ENCODE measurements at places on chromosomes 2 and 18. TPM values are rescaled to one million over a fixed set of nuclear protein-coding genes. Genes with fewer than 3 reads are reported as not detected.

- DNase-seq, result peak; percentile 56
Observed at GRCh38 chr2:133504566-133505505, 63.4 kb downstream of the NCKAP5 start.

GRCh38 chr2:46798998-46799698 is 116.5 kb downstream of the MCFD2 start:
- peak; percentile 72 for DNase-seq

DNA sequence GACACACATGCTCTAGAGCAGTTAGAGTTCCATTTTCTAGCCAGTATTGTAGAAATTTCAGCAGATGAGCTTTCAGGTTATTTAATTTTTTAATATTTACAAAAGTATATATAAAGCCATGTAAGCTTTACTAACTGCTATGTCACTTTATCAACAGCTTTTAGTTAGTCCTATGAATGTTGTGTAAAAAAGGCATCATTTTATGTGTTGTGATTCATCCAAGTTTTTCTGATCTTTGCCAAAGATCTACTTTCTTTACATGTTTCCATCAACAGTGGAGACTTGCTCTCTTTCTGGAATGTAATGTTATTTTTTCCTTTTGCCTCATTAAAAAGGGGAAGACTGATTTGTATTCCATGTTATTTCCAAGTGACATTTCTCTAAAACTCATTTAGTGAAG is 125.2 kb upstream of the TFPI start:
- DNase-seq, result no peak

GRCh38 chr2:156339110-156339847 is 6.8 kb upstream of the NR4A2 start:
- DNase-seq, result no peak

DNA sequence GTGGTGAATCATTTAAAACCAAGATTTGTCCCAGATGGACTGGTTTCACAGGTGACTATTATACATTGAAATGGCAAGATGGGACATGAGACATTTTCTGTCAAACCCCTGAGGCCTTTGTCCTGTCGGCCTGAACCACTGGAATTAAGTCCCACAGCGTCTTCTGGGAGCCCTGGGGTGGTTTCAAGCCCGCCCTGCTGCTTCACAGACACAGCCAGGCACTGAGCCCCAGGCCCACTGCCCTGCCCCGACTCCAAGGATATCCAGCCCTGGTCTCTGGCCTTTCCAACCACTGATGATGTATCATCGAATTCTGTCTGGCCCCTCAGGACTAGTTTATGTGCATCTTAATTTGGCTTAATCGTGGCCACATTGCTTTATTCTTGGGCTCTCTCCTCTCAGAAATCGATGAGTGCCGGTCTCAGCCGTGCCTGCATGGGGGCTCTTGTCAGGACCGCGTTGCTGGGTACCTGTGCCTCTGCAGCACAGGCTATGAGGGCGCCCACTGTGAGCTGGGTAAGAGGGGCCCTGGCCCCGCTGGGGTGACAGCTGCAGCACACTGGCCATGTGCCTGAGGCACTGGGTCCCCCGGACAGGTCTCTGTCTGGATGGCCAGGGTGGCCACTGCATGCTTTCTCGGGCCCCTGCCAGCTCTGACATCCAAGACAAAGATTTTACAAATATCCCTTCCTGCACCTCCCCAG is 39.5 kb downstream of the MTERF4 start:
- no peak for DNase-seq

GRCh38 chr2:37203708-37204107 is 7.4 kb downstream of the CEBPZOS start:
- no peak for DNase-seq

- DNase-seq, result no peak
Observed at GRCh38 chr2:212042562-212042961, 496.0 kb downstream of the ERBB4 start.

DNA sequence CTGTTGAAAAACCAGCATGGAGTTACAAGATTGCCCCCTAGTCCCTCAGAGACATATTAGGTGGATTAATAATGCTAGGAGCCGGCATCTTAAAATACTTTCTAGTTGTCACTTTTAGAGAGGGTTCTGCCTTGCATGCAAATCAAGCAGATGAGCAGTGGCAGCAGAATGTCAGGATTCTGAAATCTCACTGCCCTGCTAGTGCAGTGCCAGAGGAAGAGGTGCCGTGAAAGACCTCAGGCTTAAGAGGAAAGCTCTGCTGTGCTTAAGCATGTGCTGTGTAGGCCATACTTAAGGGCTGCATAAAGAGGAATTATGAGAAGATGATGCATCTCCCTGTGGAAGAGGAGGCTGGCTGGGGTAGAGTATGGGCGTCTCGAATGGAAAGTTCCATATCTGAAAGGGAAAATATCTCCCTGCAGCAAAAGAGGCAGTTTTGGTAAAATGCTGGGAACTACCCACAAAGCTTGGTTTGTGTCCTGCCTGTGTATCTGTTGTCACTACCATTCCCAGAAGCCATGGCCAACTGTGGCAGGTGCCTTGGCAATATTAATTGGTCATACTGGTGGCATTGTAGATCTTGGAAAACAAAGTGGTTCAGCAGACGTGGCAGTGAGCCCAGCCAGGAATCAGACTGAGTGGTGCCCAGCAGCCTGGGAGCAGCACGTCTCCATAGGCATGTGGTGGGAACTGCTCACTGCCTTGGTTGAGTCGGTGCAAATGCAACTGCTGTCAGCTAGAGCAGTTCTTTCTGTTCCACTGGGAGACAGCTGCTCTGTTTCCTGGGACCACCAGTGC is 131.9 kb downstream of the EVA1A start:
- peak; percentile 42 for DNase-seq

- DNase-seq, result no peak
Observed at GRCh38 chr2:102809291-102810189, 47.7 kb downstream of the TMEM182 start.

DNA sequence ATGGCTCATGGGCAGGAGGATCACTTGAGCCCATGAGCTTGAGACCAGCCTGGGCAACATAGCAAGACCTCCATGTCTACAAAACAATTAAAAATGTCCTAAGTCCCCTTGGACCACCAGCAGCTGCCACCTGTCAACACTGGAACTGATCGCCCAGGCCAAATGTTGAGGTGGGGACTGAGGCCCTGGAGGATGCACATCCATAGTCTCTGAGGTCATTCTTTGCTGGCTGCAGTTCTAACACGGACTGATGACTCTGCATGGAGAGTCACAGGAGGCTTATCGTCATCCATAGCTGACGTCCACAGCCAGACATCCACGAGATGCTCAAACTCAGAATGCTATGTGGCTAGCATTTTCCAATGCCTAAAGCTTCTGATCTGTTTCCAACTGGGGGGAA is 151.3 kb downstream of the BCL2 start:
- DNase-seq, result no peak

UGT1A4 gene
- not detected for total RNA-seq

DNA sequence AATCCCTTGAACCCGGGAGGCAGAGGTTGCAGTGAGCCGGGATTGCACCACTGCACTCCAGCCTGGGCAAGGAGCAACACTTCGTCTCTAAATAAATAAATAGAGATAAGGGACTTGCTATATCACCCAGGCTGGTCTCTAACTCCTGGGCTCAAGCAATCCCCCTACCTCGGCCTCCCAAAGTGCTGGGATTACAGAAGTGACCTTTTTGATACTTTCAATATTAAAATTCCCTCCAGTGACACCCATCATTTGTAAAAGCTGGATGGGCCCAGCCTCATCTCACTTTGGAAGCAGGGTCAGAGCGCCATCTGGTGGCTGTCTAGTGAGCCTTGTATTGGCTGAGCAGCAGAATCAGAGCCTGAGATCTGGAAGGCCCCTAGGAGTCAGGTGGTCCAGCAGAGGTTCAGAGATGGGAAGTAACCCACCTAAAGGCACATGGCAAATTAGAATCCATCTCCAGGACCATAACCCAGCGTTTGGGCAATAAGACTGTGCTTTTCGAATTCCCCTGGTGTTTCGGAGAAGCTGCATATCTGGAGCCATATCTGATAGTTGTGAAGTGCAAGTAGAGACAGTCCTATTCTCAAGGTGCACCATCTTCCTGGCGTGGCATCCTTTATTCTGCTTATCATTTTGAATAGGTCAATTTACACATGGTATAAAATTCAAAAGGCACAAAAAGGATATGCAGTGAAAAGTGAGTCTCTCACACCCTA is 18.3 kb upstream of the SLC35F6 start:
- peak; percentile 59 for DNase-seq

CKAP2L gene
- total RNA-seq, result 19.9 TPM

GRCh38 chr2:57862153-57862552 is 184.5 kb upstream of the VRK2 start:
- DNase-seq, result no peak

SLC5A7 gene
- not detected for total RNA-seq

DNA sequence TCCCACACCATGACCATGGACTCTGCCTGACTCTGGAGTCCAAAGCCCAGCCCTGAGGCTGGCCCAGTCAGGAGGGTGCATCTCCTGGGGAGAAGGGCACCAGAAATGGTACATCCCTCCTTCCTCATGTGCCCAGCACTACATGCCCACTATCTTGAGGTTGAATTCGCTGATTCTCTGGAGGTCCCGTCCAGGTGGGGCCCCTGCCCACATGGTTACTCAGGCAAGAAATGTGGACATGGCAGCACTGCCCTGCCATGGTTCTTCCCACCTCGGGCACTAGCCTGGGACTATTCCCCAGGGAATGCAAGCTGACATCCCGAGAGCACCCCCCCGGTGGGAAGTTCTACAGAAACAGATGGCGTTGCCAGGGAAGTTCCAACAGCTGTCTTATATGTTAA is 15.3 kb upstream of the HES6 start:
- no peak for DNase-seq

HOXD12 gene
- not detected for total RNA-seq

GRCh38 chr2:68196120-68196716 is 38.5 kb downstream of the PNO1 start:
- DNase-seq, result peak; percentile 9

GRCh38 chr2:163264341-163264740 is 425.8 kb upstream of the KCNH7 start:
- DNase-seq, result peak; percentile 50

DNA sequence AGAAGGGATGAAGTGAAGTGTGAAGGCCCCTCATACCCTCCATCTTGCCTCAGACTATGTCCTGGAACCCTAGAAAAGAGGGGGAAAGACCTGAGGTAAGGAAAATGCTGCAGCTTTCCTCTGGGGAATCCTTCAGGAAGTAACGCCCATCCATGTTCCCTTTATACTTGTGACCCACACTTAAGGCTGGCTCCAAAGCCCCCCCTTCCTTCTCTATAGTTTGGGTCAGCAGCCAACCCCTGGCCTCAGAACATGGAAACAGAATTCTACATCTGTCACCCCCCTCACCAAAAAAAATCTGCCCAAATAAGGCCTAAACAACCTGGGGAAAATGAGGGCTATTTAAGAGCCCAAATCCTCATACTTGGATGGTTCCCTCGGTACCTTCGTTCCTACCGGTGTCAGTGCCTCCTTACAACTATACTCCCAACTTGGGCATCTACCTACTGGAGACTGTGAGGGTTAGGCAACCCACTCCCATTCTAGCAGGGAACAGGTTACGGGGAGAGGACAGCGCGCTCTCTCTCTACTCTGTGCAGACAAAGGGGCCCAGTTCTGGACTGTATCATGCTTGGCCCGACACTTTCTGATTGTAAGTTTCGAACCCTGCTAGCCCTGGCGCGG is 689 bp downstream of the OST4 start:
- DNase-seq, result no peak

NOL4 gene
- not detected for total RNA-seq

CENPO gene
- total RNA-seq, result 25.5 TPM

DNA sequence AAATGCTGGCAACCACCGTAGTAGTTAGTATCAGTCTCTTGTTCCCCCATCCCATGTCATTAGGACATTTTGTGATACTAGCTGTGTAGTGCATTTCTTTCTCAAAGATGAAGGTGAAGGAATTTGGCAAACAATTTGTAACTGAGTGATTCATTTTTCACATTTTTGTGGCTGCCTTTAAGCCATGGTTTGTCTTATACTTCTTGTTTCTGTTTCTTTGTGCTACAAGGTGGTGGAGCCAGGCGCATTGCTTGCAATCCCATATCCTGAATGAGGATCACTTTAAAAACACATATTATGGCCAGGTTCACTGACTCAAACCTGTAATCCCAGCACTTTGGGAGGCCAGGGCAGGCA is 40.6 kb downstream of the GPD2 start:
- DNase-seq, result peak; percentile 36

DNA sequence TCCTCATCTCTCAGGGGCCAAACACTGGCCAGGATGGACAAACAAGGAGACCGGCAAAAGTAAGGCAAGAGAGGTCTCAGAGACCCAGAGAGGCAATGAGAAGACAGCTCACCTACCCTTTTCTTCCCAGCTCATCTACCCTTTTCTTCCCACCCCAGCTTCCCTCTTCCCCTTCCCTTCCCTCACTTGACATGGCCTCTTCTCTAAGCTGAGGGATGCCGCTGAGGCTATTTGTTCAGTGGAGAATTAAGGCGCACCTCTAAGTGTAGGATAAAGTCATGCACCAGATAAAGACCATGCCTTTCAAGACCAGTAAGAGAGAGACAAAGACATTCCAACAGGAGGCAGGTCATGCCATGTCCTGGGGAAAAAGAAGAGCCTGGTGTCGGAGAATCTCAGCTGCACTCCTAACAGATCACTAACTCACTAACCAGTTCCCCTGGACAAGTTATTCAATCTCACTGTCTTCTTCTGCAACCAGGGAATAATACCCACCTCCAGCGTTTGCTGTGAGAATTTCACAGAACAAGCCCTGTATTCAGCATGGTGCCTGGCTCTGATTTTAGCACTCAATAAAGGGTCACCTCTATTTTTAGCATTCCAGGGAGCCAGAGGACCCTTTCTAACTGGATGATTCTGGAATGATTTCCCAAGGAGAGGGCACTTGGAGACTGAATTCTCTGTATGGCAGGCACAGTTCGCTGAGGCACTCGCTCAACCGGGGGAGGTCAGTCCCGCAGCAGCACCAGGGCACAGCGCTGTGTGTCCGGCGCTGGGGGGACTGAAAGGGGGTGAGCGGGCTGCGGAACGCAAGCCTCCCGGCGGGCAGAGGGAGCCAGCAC is 3.0 kb upstream of the FOSL2 start:
- DNase-seq, result no peak

CCDC141 gene
- total RNA-seq, result not detected

RASGRP3 gene
- total RNA-seq, result 3.4 TPM

DNA sequence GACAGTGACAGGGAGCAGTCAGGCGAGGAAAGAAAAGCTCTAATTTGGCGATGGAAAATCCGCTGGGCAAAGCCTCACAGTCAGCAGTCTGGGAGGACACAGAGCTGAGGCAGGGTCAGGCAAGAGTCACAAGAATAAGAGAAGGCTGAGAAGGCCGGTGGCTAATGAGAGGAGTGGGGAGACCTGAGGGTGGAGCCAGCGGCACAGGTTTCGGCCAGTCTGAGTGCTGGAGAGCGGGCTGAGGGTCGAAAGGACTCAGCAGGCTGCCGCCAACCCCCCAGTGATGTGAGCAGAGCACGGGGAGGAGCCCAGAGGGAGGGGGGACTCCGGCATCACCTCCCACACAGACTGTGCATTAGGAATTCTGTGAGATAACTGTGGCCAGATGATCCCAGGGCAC is 500.6 kb upstream of the MYT1L start:
- no peak for DNase-seq

- DNase-seq, result no peak
Observed at GRCh38 chr2:5509362-5509761, 182.8 kb upstream of the SOX11 start.

ZNF2 gene
- total RNA-seq, result 3.3 TPM

MSTN gene
- total RNA-seq, result 13.7 TPM

GRCh38 chr2:235968616-235969324 is 199.4 kb downstream of the GBX2 start:
- no peak for DNase-seq

SIX3 gene
- total RNA-seq, result not detected

GRCh38 chr2:222272446-222273015 is 26.3 kb downstream of the PAX3 start:
- DNase-seq, result no peak

Data from MG63 (cell line).